Stimulated activated CD8-positive, alpha-beta memory T cell treated with anti-CD3 and anti-CD28 coated beads, Interleukin-12 subunit alpha, Interleukin-12 subunit beta, amount 100 ng/mL, for 4 hours (primary cell): ENCODE measurements at places on chromosomes 7 and 10.

- DNase-seq, result no peak
These were observed 21.2 kb upstream of the MRLN start for GRCh38 chr10:59774451-59774850.

- no peak for DNase-seq
These were observed 9.0 kb downstream of the TMEM243 start for GRCh38 chr7:87210506-87210905.

GRCh38 chr7:28180364-28181147 lies at the start of gene JAZF1:
JAZF1 (minus strand) TSS chr7:28180795.
- DNase-seq, result peak; percentile 58

- no peak for DNase-seq
These were observed 71.8 kb downstream of the SEMA3C start for GRCh38 chr7:80847027-80847426.
